ENCODE measurements at places on chromosomes 13 and 19.

DNA sequence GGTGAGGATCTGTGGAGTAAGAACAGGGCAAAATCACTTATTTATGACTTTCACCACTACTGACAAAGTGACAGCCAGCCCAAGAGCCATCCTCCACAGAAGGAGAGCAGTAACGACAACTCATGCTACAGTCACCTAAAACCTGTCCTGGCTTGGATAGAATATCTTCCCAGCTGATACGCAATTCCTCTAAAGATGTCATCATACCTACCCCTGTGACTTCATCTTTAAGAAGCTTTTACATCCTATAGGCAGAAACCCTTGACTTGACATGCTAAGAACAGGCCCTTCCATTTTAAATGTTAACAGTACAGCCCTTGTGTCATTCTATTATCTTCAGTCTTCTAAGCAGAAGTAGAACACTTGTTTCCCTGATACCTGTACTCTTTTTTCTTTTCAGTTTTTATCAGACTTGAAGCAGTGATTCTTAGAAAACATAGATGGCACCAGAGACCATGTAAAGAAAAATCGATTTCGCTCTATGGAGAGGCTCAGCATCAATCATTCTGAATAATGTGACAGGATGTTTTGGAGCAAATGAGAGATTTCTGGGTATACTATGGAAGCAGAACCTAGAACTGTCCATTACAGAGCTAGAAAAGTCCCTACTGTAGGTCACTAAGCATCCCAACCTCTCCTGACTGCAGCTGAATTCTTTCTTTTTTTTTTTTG is 20.1 kb downstream of the STOML3 start:
- DNase-seq = no peak

DNA sequence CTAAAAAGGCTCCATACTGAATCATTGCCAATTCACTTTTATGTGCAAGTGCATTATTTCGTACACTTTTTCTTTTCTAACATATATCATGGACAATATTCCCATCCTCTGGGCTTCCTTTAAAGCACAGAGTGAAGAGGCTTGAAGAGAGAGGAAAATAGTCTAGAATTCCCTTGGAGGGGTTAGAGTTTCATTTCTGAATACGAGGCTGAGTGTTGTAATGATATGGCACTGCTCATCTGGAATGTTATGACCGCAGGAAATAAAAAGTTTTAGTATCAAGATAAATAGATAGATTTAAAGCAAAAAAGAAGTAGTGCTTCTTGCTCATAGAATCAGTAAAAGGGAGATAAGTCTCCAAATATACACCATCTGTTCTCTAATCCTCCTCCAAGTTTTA is 412.3 kb upstream of the SLITRK1 start:
- no peak for DNase-seq

- peak; percentile 79 for DNase-seq
Observed at GRCh38 chr13:24228852-24229458, 68.4 kb downstream of the SPATA13 start.

DNA sequence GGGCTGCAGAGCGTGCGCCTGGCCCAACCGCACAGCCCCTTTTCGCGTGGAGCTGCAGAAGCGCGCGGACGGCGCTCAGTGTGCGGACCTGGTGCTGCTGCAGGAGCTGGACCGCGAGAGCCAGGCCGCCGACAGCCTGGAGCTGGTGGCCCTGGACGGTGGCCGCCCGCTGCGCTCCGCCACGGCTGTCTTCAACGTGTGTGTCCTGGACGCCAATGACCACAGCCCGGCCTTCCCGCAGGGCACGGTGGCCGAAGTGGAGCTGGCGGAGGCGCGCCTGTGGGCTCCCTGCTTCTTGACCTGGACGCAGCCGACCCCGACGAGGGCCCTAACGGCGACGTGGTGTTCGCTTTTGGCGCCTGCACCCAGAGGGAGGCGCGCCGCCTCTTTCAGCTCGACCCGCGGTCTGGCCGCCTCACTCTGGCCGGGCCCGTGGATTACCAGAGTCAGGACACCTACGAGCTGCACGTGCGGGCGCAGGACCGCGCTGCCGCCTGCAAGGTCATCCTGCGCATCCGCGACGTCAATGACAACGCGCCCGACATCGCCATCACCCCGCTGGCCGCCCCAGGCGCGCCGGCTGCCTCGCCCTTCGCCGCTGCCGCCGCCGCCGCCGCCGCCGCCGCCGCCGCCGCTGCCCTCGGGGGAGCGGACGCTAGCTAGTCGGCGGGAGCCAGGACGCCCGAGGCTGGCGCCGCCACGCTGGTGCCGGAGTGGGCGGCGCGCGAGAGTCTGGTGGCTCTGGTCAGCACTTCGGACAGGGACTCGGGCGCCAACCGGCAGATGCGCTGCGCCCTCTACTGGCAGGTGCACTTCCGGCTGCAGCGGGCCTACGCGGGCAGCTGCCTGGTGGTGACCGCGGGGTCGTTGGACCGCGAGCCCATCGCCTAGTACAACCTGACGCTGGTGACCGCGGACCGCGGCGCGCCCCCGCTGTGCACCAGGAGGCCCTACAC is 172.2 kb downstream of the OLFM4 start:
- peak; percentile 60 for DNase-seq

DNA sequence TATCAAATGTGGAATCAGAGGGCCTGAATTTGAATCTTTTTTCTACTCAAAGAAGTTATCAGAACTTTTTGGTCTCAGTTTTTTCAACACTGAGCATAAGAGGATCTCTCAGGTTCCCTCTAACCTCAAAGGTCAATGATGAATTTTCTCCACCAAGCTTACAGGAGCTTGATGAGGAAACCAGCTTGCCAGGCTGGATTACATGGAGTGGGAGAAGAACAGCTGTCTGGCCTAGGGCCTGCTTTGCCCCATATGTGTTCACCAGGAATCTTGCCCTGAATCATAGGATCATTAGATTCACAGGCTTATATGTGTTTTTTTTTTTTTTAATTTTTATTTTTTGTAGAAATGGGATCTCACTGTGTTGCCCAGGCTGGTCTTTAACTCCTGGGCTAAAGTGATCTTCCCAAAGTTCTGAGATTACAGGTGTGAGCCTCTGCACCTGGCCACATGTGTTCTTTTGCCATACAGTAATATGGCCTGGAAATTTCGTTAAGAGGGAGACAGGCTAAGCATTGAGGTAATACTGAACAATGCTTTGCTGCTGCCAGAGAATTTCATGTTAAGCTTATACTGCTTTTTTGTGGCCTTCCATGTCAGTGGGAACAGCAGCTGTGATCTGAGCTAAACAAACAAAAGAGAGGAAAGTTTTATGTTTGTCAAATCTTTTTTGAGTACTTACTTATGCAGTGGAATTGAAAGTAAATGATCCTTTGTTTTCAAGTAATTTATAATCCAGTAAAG is 110.6 kb downstream of the DNAJC3 start:
- DNase-seq = peak; percentile 30

DNA sequence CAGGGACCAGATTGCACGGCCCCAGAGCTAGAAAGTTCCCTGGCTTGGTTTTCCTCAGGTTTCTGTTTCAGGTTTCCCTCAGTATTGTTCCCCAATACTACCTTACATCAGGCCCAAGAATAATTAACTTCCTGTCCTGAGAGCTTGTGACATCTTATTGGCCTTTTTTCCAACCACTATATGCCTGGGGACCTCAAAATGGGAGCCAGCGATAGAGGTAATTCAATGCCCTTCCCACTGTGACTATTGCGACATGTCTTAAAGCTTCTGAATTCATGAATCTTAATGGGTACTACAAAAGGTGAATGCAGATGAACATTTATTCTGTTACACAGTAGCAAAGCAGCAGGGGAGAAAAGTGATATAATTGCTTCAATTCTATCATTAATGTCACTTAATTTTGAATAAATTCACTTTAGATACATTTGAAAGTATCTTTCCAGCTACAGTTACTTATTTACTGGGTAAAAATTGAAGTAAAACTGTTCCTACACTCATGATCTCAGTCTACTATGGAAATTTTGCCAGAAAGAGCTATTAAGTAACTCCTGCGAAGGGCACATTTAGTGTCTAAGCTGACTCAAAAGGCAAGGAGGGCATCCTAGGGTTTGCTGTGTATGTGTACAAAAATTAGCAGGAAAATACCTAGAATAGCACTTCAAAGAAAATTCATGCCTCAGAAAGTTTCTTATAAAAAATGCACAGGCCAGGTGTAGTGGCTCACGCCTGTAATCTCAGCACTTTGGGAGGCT is 4.1 kb downstream of the CRYL1 start:
- no peak for DNase-seq

DNA sequence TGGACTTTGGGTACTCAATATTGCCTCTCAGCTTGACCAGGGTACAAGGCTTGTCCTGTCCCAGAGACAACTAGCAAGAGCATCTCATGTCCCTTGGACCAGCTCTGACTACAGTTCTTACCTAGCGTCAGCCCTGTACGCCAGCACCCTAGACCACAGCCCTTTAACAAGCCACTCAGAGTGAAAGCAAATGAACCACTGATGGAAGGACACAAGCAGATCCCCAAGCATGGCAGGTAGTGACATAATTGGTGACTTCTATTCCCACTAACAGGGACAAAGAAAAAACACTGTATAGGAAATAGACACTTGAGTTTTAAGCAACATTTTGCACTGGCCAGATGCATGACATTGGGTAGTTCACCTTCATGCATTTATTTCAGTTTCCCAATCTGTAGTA is 8.8 kb upstream of the LRCH1 start:
- no peak for DNase-seq
